Thoracic aorta (tissue), 2 donors: ENCODE measurements at places on chromosomes 7 and 10. TPM values are rescaled to one million over a fixed set of nuclear protein-coding genes. Genes with fewer than 3 reads are reported as not detected.

GRCh38 chr7:17067691-17068090 lies 185.9 kb upstream of the AGR3 start:
- no peak for DNase-seq

DNA sequence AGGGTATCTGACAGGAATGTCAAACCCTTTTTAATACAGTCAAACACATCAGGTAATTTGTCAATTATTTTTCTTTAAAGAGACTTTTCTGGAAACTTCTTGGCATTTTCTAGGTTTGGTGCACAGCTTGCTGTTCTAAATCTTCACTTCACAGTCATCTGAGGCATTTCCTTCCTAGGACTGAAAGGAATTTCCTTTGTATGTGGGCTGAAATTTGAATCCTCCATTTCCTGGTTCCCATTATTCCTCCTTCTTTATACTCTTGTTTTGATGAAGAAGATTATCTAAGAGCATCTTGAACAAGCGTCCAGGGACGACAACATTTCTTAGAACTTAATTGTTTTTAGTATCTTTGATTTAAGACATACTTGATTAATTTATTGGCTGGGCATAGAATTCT lies 24.9 kb downstream of the CALD1 start:
- DNase-seq, result no peak

GRCh38 chr10:107919626-107920235 lies 755.2 kb upstream of the SORCS1 start:
- no peak for DNase-seq

GRCh38 chr10:119337796-119338432 lies 130.5 kb downstream of the GRK5 start:
- no peak for DNase-seq

- no peak for DNase-seq
These were observed at the start of gene PRR15 for GRCh38 chr7:29563590-29564495. TSS of gene PRR15 (plus strand) at chr7:29563835. CDS start at chr7:29566330, 2,495 bp downstream.

- no peak for DNase-seq
These were observed 1.6 kb downstream of the TCF7L2 start for GRCh38 chr10:112951359-112952281.

- DNase-seq, result no peak
These were observed 38.6 kb upstream of the MXI1 start for GRCh38 chr10:110168601-110169481.

- no peak for DNase-seq
These were observed 873.2 kb downstream of the GATA3 start for GRCh38 chr10:8927705-8928104.

GRCh38 chr10:33345236-33345635 lies 10.8 kb upstream of the NRP1 start:
- no peak for DNase-seq

DNA sequence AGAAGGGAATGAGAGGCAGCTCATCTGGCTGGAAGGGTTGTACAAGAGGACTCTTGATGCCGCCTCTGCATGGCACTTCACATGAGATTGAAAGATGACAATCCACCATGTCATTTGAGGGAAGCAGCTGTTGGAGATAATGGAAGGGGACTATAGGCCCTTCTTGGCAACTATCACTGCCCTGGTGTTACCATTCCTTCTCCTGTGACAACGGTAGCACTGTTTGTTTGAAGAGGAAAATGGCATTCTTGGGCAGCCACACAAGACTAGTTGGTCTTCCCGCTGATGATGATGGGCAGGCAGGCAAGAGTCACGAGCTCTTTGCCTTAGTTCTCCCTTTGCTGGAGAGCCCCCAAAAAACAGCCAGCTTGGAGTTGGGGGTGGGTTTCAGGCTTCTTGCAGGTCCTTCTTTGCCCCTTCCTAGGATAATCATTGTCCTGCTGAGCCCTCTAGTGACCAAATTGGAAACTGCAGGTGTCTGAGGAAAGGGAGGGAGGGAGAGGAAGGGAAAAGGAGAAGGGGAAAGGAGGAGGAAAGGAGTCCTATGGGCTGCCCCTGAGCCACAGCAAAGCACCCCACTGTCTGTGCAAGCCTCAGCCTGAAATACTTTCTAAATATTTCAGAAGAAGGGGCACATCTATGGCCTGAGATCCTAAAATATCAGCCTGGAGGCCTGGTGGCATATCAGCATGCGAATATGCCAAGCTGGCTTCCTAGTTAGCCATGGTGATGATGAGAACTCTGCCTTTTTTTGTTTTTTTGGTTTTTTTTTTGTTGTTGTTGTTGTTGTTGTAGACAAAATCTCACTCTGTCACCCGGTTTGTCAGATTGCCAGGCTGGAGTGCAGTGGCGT lies 165.6 kb upstream of the KMT2E start:
- no peak for DNase-seq

DNA sequence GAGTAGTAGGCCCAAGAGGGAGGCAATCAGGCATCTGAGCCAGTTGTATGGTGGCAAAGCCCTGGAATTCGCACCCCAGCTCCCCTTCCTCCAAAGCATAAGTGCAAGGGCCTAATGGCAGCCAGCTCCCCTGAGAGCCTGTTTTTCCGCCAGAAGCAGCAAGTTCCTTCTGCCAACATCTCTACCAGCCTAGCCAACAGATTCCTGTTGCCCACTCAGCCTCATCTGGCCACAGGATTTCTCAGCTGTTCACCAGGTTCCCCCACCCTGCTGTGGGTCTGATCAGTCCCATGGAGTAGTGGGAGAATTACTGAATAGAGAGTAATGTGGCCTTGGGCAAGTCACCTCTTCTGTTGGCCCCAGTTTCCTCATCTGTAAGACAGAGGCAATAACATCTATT lies 186.2 kb upstream of the PDE1C start:
- DNase-seq, result no peak

- no peak for DNase-seq
These were observed 354.4 kb downstream of the PLXDC2 start for GRCh38 chr10:20170661-20171060.

SLC18A3 gene
- not detected for total RNA-seq

INA gene
- total RNA-seq, result not detected

NKX1-2 gene
- total RNA-seq, result not detected
